Amniotic stem cell (primary cell): ENCODE measurements at places on chromosomes 2 and 18.
A peak's percentile ranks its signal among the peaks of the same experiment; 100 is the strongest.

GRCh38 chr2:160139991-160140390 lies 60.1 kb downstream of the ITGB6 start:
- peak; percentile 6 for DNase-seq

DNA sequence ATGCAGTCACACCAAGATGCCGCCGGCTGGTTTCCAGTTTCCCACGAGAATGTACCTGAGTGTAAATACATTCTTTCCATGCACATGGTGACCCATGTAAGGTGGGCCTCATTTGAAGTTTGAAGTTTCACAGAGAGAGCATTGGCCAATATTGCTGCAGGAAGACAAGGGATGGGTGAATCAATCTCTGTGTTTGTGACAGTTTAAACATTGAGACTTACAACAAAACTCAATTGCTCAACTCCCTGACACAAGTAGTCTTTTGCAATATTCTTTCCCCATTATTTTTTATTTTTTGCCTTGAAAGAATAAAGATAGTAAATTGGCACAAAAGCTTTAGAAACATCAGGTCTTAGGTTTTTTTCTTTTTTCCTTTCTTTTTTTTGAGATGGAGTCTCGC lies 5.1 kb downstream of the SERPINB2 start:
- DNase-seq, result no peak

DNA sequence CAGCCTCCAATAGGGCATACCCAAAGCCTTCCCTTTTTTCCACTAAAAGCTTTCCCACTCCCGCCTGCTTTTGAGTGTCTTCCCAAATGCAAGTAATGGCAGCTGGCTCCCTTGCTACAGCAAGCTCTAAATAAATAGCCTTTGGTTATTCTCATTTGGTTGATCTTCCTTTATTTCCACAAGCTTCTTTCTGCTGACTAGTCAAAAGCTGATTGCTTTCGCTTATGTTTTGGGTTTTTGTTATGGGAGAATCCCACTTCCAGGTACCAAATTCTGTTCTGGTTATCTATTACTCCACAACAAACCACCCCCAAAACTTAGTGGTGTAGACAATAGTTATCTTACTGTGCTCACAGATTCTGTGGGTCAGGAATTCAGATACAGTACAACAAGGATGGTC lies 22.3 kb downstream of the SP5 start:
- no peak for DNase-seq

DNA sequence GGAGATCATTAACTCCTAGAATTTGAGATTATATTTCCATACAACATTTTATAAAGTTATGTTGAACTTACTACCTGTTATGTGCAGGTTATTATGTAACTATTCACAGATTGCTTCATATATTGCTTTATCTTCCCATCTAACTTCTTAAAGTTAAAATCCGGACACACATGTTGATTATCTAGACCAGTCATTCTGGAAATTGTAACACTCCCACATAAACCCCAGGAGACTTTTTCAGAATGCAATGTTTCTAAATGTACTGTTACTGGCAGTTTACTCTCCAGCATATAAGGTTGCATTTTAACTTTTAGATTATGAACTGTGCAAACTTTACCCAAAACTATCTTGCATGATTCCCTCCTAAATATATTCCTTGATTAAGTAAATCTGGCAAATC lies 70.5 kb upstream of the FAM117B start:
- no peak for DNase-seq

DNA sequence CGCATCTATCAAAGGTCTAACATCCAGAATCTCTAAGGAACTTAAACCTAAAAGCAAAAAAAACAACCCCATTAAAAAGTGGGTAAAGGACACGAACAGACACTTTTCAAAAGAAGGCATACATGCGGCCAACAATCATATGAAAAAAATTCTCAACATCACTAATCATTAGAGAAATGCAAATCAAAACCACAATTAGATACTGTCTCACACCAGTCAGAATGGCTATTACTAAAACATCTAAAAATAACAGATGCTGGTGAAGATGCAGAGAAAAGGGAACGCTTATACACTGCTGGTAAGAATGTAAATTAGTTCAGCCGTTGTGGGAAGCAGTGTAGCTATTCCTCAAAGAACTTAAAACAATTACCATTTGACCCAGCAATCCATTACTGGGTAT lies 38.0 kb downstream of the PPP3R1 start:
- DNase-seq, result no peak

- no peak for DNase-seq
Measured at GRCh38 chr2:85718885-85719492, 24.8 kb downstream of the GNLY start.

- DNase-seq, result no peak
Measured at GRCh38 chr2:112646791-112647689, 1.3 kb downstream of the SLC20A1 start.

- DNase-seq, result no peak
Measured at GRCh38 chr2:119531292-119531691, 7.0 kb upstream of the SCTR start.

- DNase-seq, result no peak
Measured at GRCh38 chr2:46434851-46435273, 44.5 kb upstream of the TMEM247 start.

GRCh38 chr2:134244587-134244986 lies 9.3 kb upstream of the MGAT5 start:
- DNase-seq, result no peak

GRCh38 chr2:120303177-120303576 lies 42.8 kb upstream of the INHBB start:
- no peak for DNase-seq

DNA sequence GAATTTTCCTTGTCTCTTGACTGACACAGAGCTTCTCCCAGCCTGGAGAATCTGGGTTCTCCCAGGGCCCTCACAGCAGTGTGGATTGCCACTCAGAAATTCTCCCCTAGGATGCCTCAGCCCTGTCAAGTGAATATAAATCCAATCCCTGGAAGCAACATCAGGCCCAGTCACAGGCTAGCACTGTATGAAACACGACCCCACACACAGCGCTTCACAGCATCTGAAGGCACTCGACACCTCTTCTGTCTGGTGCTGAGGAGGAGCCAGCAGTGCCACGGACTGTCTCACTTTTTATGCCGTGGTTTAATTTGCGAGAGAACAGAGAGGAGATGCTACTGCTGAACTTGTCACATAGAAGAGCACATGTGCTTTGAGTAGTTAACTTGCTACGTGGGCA lies 164.5 kb downstream of the NAPG start:
- no peak for DNase-seq

DNA sequence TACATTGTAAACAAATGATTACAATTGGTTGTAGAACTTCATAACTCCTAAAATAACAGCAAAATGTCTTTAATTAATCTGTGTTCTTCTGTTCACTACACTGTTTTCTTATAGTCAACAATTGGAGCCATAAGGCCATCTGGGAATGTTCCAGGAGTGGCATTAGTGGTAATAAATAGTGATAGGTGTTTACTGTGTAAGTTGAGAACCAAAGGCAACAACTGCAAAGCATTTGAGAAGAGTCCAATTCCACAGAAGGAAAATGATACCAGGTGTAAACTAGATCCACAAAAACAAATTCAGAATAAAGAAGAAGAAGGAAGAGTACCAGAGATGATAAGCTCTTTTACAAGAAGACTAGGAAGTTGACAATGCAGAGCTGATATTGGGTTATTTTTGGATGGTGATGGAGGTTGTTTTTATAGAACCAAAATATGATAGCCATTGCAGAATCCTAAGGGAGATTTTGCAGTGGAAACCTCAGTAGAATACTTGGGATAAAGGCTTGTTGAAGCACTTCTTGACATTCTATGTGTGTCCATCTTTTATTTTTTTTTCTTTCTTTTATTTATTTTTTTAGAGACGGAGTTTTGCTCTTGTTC lies 52.9 kb downstream of the ANTXR1 start:
- no peak for DNase-seq

DNA sequence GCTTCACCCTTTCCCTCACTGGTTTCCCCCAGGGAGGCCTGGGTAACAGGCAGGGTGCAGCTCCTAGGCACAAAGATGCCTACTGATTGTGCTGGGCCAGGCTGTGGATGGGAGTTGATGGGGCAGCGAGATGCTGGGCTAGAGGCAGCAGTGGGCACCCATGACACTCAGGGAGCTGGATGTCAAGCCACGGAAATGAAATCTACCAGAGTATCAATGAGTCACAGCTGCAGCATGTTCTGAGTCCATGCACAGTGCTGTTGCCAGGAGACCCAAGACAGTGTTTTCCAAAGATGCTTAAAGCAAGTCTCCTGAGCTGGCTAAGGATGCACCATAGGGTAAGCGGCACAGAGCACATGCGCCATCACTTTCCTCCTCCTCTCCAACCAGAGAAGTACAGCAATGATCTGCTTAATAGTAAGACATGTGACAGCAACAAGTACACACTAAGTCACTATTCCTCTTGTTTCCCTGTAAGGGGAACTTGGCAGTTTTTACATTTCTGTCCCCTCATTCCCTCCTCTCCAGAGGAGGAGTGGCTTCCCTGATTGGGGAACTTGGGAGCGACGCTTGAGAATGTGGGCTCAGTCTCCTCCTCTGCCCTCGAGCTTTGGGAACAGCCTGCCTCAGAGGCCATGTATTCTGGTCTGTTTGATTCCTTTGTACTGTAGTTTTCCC lies 57.2 kb downstream of the CDC42EP3 start:
- peak; percentile 89 for DNase-seq

- DNase-seq, result no peak
Measured at GRCh38 chr2:25664965-25665307, 8.4 kb downstream of the DTNB start.

DNA sequence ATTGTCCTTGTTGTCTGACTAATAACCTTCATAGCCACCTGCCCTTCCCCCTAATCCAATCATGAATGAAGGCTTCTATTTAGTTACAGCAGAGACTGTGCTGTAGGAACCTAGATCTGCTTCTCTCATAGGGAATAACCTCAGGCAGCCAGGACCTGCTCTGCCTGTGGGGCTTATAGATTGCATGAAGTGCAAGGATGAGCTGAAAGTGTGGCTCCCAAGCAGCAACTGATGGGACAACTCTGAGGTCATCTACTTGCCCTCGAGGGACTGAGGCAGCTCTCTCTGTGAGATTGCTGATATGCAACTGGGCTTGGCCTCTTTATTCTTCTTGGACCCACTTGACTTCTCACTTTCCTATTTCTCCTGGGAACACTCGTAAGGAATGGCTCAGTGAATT lies 23.8 kb upstream of the SLC38A11 start:
- no peak for DNase-seq

GRCh38 chr18:28175150-28175929 lies 1.6 kb downstream of the CDH2 start:
- no peak for DNase-seq

DNA sequence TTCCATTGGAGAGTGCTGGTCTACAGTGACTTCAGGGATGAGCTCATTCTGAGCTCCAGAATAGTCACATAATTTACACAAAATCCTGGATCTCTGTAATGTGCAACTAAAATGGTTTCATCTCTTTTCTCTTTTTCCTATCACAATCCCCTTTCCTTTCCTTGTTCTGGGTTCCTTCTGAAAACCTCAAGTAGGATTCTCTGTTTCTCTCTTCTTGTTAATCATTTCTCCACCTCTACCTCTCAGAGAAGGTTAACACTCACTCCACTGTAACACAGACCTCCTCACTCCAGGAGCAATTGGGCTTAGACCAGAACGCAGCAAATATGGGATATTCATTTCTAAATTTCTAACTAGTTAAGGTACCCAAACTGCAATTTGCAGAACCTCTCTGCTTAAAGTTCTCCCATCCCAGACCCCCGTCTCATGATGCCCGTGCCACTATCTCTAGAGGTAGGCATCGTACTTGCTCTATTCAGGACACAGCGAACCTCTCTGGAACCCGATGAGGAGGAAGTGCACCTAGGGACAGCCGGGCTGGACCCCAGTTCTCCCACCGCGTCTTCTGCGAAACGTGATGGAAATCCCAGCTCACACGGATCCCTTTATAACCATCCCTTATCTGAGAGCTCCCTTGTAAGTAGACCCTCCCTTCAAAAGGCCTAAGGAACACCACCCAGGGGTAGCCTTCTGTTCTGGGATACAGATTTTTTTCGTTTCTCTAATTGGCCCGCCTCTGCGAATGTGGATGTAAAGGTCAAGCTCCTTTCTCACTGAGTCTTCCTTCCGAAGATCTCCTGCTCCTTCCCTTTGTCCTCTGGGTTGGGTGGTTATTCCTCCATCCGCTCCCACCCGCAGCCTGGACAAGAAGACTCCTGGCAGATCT lies 1.3 kb downstream of the FOXI3 start:
- no peak for DNase-seq
